ENCODE measurements at places on chromosomes 3 and 15. TPM values are rescaled to one million over a fixed set of nuclear protein-coding genes. Genes with fewer than 3 reads are reported as not detected.

Gene SCAMP5
- polyA plus RNA-seq = 27.9 TPM

GRCh38 chr15:50685976-50686468 lies 575 bp downstream of the TRPM7 start:
- DNase-seq = peak; percentile 70

Gene GALNT15
- polyA plus RNA-seq = 4.7 TPM

GRCh38 chr3:160174621-160175020 lies 50.6 kb upstream of the C3orf80 start:
- no peak for DNase-seq

Gene DLEC1
- polyA plus RNA-seq = 0.02 TPM

GRCh38 chr3:59709702-59710553 lies 660.1 kb upstream of the CFAP20DC start:
- no peak for DNase-seq

DNA sequence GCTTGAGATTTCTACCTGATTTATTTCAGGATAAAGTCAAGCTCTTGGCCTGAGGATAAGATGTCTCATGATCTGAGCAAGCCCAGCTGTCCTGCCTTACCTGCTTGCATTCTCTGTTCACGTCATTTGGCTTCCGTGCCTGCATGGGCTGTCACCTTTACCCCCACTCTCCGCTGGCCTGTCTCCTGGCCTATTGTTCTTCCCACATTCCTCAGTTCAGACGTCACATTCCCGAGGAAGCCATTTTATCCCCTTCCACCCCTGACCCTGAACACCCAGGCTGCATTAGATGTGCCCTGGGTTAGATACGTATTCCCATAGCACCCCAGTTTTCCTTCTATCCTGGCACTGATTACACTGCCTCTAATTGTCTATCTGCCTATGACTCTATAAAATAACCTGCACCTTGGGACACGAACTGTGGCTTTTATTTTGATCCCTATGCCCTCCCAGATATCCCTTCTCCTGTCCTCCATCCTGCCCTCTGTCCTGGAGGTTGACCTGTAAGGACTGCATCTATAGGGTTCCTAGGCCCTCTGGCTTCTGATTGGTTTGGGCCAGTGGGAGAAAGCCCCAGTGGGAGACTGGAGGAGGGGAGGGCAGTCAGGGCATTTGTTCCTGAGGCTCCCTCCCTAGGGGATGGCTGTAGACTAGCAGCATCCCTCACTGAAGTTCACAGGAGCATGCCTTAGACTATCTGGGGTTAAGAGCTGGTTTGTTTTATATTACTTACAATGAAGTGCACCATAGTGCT lies 19.2 kb upstream of the UBE2Q2 start:
- DNase-seq = no peak

Gene CACNA1D
- 0.12 TPM for polyA plus RNA-seq

DNA sequence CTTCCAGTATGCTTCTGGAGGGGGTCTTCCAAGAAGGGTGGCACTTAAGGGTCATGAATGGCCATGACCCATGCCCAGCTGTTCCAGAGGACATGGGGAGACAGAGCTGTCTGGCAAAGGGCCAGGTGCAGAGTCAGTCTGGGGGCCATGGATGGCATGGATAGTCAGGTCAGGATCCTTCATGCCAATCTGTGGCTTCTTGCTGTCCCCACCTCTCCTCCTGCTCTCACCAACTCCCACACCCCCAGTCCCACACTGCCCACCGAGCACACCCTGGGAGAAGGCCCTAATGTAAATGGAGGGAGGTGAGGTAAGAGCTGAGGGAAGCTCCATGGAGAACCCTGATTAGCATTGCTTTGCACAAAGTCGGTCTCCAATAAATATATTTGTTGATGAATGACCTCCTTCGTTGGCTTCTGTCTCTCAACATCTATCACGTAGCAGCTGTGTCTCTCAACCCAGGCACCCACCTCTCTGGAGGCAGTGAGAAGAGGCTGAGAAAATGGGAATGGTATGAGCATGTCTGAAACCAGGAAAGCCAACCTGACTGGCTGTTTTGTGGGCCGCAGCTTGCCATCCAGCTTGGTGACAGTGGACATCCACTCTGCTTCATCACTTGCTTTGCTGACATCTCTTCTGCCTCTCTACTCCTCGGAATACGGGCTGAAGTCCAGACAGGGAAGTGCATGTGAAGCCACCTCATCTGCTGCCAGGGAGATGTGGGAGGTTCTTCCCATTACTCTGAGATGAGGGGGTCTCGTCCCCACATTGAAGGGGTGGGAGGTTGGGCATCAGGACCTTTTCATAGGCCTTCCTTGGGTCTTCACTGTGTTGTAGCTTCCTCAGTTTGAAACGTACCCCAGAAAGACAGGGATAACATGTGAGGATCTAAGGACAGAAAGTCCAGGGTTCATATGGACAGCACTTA lies 37.7 kb upstream of the RAB6B start:
- no peak for DNase-seq

Gene ISLR
- 7.3 TPM for polyA plus RNA-seq

Gene FRMD5
- polyA plus RNA-seq = 24.8 TPM

DNA sequence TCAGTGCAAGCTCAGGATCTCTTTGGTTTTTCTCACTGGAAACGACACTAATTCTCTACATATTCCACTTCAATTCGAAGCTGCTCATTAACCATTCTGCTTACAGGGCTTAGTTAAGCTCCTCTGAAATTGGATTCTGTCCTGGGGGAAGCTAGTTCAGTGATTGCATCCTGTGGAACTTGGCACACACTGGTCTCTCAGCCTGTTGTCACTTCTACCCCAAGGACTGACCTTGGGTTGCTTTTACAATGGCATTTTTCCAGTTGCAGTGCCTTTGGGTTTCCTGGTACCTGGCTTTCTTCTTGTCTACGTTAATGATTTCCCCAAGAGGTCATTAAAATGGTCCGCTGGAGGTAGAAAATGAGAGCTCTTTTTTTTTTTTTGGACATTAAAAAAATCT lies 33.3 kb upstream of the GABRB3 start:
- peak; percentile 21 for DNase-seq

Gene SLC7A14
- polyA plus RNA-seq = 2.7 TPM

- DNase-seq = peak; percentile 22
These were observed 64.3 kb downstream of the NCEH1 start for GRCh38 chr3:172646439-172647015.

GRCh38 chr3:148759430-148759829 lies 61.7 kb downstream of the AGTR1 start:
- DNase-seq = no peak

- DNase-seq = no peak
These were observed 129.8 kb downstream of the MEX3B start for GRCh38 chr15:81915990-81916389.

Gene BDH1
- polyA plus RNA-seq = 19.8 TPM

- no peak for DNase-seq
These were observed 24.3 kb downstream of the SGO1 start for GRCh38 chr3:20161714-20162113.

Gene PPP1R14D
- not detected for polyA plus RNA-seq

Gene APH1B
- 11.2 TPM for polyA plus RNA-seq

DNA sequence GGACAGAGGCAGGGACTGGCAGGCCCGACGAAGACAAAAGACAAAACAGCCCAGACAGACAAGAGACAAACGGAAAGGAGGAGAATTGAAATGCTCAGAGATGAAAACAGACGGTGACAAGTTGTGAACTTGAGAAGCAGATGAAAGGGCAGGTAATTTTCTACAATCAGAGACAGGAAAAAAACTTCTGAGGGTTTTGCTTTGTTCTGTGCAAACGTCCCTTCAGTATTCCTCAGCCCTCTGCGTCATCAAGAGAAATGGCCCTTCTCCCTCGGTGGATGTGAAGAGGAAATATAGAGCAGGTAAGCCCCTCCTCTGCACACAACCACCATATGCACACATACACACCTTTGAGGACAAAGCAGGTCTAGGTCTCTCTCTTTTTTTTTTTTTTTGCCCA lies 206.6 kb downstream of the UACA start:
- DNase-seq = no peak

DNA sequence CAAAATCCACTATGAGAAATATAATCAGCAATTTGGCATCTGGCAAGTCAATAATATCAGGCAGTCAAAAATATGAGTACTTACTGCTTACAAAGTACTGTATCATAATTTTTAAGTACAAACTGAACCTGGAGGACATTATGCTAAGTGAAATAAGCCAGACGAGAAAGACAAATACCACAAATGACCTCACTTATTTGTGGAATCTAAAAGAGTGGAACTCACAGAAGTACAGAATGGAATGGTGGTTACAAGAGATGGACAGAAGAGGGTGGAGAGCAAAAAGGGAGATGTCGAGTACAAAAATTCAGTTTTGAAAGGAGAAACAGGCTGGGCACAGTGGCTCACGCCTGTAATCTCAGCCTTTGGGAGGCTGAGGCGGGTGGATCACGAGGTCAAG lies 12.4 kb downstream of the PCYT1A start:
- DNase-seq = no peak

GRCh38 chr3:170228093-170228766 lies 6.0 kb downstream of the PRKCI start:
- no peak for DNase-seq

GRCh38 chr3:111588527-111588926 lies 6.6 kb downstream of the ZBED2 start:
- DNase-seq = no peak

DNA sequence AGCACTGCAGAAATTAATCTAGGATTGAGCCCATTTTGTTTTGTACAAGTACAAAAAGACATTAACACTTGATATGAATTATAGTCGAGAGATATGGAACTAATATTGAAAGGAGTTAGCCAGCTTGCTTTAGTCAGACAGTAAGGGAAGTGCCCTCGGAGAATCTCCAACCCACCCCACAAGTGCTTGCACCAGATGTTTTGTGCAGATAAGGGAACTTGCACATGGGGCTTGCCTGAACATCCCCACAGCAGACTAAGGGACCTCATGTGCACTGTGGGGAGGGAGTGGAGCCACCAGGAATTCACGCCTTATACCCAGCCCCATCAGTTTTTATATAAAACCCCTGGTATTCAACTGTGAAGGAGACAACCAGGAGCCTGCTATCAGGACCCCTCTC lies 122.3 kb downstream of the EFHB start:
- peak; percentile 18 for DNase-seq

DNA sequence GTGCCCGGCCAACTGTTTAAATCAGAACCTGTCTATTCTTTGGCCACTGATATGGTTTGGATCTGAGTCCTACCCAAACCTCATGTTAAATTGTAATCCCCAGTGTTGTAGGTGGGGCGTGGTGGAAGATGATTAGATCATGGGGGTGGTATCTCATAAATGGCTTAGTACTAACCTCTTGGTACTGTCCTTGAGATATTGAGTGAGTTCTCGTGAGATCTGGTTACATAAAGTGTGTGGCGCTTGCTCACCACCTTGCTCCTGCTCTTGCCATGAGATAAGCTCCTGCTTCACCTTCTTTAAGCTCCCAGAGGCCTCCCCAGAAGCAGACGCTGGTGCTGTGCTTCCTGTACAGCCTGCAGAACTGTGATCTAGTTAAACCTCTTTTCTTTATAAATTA lies 42.4 kb downstream of the REC114 start:
- no peak for DNase-seq

- DNase-seq = no peak
These were observed 47.1 kb downstream of the IDH2 start for GRCh38 chr15:90055182-90055581.

DNA sequence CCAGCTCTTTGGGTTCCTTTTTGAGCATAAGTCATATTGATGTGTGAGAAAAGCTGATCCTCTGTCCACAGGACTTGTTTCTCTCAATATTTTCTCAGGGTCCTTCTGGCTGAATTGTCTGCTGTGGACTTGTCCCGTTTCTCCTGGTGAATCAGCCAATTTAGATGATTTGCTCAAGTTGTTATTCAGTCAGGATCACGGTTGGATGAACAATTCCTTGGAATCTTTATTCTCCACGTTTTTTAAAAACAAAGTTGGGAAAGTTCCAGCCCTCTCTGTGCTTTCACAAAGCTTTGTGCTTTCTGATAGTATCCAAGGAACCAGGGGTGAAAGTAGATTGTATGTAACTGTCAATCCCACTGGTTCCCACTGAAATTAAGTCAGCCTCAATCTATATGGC lies 61.3 kb downstream of the LRRC3B start:
- DNase-seq = no peak

DNA sequence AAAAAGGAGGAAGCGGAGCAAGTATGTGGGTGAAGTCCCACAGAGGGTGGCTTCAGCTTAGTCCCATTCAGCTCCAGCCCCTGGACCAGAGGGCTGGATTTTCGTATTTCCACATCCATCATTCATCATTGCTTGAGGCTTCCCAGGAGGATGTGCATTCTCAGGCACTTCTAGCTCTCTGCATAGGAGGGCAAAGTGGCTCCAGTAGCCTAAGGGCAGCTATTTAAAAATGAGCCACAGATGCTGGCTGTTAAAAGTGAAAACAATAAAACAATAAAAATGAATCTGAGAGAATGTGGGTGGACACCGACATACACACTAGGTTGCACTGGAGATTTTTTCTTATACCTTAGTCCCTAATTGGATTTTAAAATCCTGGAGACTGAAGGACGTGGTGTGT lies 629.2 kb upstream of the ZNF385D start:
- DNase-seq = peak; percentile 14

DNA sequence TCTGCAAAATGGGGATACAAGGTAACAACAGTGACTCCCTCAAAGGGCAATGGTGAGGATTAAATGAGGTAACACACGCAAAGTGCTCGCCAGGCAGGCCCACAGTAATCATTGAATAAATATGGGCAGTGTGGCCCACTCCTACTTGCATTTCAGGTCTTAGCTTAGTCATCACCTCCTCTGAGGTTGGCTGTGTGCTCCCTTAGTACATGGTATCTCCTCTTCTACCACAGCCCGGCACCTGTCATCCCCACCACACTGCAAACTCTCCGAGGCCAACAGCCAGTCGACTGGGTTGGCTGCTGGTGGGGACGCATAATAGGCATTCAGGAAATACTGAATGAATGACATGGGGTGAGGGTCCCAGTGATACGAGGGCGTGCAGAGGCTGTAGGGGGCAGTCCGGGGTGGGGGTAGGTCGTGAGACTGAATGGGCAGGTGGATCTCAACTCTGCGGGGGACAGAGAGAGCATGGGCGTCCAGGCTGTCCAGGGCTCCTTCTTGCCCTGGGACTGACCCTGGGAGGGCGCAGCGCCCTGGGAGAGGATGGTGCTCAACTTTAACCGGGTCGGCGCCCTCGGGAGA lies 375 bp upstream of the MYZAP start:
- no peak for DNase-seq

Gene APBA2
- 14.0 TPM for polyA plus RNA-seq

Gene ZBED2
- 1.3 TPM for polyA plus RNA-seq

GRCh38 chr3:49271047-49271446 lies 6.0 kb downstream of the C3orf62 start:
- no peak for DNase-seq

GRCh38 chr15:39728845-39729244 lies 53.8 kb downstream of the FSIP1 start:
- DNase-seq = no peak

Gene SLC6A11
- 0.03 TPM for polyA plus RNA-seq

- DNase-seq = no peak
These were observed 2.0 kb downstream of the CCR5 start for GRCh38 chr3:46372492-46373359.

DNA sequence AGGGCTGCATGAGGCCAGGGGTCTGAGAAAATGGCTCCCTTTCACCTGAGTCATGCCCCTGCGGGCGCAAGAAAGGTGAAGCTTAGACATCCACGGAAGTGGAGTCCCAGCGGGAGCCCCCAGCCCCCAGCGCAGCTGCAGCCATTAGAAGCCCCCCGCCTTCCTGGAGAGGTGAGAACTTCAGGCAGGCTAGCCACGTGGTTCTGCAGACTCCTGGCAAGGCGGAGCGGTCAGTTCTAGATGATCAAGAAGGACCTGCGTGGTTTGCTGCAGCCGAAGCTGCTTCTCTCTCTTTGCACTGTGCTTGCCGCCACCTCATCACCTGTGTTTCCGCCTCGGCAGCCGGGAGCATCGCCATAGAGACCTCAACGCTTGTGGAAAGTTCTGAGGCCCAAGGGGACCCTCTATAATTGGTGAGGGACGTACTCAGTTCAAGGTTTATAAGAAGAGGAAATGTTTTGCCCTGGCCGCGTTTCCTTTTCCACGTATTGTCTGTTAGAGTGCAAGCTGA lies 15.8 kb upstream of the KCNMB3 start:
- no peak for DNase-seq

Data from SK-N-SH (cell line).